ENCODE measurements at places on chromosomes 6 and 20. TPM values are rescaled to one million over a fixed set of nuclear protein-coding genes. Genes with fewer than 3 reads are reported as not detected.

Gene HFE
- 8.7 TPM for polyA plus RNA-seq

Gene SLC44A4
- polyA plus RNA-seq = 37.2 TPM

GRCh38 chr6:53532942-53533341 is 12.0 kb downstream of the GCLC start:
- no peak for DNase-seq

GRCh38 chr6:89793586-89793985 is 26.0 kb downstream of the MDN1 start:
- DNase-seq = no peak

DNA sequence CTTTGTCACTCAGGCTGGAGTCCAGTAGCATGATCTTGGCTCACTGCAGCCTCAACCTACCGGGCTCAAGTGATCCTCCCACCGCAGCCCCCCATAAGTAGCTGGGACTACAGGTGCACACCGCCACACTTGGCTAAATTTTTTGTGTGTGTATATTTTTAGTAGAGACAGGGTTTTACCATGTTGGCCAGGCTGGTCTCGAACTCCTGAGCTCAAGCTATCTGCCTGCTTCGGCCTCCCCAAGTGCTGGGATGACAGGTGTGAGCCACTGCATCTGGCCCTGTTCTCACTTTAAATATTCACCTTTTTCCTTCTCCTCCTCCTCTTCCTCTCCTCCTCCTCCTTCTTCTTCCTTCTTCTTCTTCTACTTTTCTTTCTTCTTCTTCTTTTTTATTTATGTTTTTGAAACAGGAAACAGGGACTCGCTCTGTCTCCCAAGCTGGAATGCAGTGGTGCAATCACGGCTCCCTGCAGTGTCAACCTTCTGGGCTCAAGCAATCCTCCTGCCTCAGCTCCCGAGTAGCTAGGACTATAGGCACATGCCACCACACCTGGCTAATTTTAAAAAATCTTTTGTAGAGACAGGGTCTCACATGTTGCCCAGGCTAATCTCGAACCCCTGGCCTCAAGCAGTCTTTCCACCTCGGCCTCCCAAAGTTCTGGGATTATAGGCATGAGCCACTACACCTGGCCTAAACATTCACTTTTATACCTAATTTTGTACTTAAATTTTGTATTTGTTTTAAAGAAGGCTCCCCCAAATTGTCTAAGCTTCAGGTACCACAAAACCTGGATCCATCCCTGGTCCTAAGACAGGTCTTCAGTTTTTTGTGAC is 47.2 kb upstream of the NCOA3 start:
- DNase-seq = no peak

GRCh38 chr20:1945134-1945618 is 48.7 kb downstream of the PDYN start:
- DNase-seq = no peak

- DNase-seq = no peak
These were observed 61.7 kb downstream of the E2F3 start for GRCh38 chr6:20463396-20463795.

DNA sequence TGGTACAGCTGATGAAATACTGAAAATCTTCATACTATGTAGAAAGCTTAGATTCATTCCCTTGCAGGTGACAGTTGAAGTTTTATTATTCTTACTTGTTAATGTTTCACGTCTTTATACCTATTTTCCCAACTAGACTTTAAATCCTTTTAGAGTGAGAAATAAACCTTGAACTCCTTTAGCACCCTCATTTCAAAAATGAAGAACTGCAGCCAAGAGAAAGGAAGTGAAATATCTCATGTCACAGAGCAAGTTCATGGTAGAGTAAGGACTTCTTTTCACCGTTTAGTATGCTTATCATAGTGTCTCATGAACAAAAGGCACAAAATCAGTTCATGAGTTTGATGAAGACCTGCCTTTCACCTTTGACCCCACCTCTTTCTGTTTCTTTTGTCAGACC is 38.5 kb downstream of the ORC3 start:
- no peak for DNase-seq

DNA sequence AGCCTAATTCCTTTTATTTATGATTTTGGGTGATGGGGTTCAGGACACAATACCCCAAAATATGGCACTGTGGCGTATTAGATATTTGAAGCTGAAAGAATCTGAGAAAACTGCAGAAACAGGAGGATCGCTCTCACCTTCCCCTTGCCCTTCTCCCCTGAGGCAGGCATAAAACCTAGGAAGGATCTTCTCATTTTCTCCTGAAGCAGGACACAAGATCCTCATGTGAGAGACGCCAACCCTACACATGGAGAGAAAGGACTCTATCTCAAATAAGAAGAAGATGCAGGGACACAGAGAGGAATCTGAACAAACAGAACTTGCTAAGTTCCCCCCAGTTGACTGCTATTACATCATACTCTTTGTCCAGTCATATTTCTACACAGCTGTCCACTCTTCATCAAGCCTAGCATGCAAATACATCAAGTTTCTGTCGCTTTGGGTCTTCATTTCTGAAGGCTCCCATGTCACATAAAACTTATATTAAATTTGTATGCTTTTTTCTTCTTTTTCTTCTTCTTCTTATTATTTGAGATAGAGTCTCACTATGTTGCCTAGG is 109.0 kb downstream of the DTNBP1 start:
- no peak for DNase-seq

GRCh38 chr20:56223352-56223751 is 25.2 kb upstream of the MC3R start:
- DNase-seq = no peak
